RCC 7860 (cell line): ENCODE measurements at places on chromosomes 1 and 21.

- no peak for DNase-seq
These were observed 107.7 kb downstream of the KIAA0319L start for GRCh38 chr1:35449334-35450008.

- no peak for DNase-seq
These were observed 132.5 kb upstream of the LYPLAL1 start for GRCh38 chr1:219041141-219041540.

DNA sequence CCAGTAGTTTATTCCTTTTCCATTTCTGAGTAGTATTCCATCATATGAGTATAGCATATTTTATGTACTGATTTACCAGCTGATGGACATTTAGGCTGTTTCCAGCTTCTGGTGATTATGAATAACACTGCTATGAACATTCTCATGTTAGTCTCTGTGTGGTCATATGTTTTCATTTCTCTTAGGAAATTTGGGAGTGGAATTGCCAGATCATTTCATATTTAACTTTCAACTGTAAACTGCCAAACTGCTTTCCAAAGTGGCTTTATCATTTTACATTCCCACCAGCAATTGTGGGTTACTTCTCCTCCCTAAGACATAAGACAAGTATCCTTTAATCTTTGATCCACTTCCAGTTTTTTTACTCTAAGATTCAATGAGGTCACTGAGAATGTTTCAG is 85.7 kb upstream of the RALGPS2 start:
- DNase-seq, result no peak

GRCh38 chr1:84771895-84772294 is 81.6 kb upstream of the SSX2IP start:
- no peak for DNase-seq

DNA sequence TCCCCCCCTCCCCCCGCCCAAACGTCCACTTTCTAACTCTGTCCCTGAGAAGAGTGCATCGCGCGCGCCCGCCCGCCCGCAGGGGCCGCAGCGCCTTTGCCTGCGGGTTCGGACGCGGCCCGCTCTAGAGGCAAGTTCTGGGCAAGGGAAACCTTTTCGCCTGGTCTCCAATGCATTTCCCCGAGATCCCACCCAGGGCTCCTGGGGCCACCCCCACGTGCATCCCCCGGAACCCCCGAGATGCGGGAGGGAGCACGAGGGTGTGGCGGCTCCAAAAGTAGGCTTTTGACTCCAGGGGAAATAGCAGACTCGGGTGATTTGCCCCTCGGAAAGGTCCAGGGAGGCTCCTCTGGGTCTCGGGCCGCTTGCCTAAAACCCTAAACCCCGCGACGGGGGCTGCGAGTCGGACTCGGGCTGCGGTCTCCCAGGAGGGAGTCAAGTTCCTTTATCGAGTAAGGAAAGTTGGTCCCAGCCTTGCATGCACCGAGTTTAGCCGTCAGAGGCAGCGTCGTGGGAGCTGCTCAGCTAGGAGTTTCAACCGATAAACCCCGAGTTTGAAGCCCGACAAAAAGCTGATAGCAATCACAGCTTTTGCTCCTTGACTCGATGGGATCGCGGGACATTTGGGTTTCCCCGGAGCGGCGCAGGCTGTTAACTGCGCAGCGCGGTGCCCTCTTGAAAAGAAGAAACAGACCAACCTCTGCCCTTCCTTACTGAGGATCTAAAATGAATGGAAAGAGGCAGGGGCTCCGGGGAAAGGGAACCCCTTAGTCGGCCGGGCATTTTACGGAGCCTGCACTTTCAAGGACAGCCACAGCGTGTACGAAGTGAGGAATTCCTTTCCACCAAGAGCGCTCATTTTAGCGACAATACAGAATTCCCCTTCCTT is 158.1 kb downstream of the RUNX1 start:
- DNase-seq, result no peak
